ENCODE measurements at places on chromosomes 2 and 18.

DNA sequence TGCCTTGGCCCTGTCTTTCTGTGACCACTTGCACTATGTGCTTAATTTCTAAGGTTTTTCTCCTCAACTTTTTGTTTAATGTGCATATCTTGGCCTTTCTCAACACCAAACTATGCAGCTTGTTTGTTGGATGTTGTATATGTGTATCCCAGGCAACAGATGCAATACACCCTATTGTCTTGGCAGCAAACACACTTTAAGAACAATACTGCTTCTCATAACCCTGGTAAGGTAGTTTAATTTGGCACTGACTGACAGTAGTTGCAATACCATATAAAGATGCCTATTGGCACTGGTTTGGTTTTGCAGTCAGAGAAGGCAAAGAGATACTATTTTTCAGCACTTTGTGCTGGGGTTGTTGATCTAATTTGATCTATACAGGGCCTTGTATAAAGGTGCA is 360.7 kb upstream of the CWC22 start:
- peak; percentile 53 for DNase-seq

DNA sequence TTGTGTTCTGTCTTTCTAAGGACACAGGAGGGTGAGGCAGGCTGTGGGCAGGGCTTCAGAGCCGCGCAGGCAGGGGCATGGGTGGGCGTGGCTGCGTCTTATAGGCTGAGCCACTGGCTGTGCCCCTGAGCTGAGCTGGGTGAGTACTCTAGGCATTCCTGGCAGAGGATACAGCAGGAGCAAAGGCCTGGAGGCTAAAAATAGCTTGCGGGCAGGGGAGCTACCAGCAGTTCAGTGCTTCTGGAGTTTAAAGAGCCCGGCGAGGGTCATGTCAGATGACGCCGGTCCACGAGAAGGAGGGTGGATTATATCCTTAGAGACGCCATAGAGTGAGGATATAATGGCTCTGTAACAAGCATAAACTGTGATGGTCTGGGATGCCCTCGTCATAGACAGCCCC is 31.5 kb upstream of the PDIA6 start:
- peak; percentile 55 for DNase-seq

DNA sequence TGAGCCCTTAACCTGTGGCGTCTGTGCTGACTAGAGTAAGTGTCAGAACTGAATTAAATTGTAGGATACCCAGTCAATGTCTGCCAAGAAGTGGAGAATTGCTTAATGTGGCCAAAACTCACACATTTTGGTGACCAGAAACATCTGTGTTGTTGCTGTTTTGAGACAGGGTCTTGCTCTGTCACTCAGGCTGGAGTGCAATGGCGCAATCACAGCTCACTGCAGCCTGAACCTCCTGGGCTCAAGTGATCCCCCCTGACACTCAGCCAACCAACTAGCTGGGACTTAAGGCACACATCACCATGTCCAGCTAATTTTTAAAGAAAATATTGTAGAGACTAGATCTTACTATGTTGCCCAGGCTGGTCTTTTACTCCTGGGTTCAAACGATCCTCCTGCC is 34.4 kb upstream of the RTN4 start:
- no peak for DNase-seq

DNA sequence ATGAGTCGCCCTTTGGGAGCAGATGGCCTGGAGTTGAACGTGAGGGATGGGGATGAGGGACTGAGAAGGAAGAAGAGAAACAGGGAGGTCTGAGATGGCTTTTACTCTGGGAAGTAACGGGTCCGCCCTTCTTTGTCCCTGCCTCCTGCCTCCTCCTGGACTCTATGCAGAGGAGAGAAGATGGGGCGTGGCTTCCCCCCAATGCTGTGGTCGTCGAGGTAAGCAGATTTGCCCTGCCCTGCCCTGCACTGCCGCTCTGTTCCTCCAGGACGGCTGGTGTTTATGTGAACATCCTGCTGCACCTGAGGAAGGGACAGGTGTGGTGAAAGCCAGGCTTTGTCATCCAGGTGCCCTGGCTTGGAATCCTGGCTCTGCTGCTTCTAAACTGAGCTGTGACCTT is 13.5 kb upstream of the NTSR2 start:
- no peak for DNase-seq

DNA sequence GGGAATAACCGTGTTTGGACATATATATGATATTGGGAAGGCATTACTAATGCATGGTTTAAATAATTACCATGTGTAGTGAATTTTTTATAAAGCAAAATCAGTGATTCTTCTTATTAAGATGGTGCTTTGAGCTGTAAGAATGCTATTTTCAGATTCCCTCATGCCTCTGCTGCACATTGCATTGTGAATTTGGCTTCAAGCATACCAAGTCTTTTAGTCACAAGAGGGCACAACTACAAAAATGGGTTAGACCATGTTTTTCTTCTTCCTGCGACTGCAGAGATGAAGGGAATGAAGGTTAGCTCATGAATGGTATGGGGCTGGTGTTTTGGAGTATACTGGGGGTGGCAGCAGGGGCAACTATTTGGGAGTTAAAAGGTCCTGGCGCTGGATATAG is 320.1 kb downstream of the SLC4A3 start:
- DNase-seq = no peak

GRCh38 chr2:192700934-192701333 is 506.2 kb upstream of the TMEFF2 start:
- no peak for DNase-seq

GRCh38 chr2:9498210-9498609 is 23.9 kb downstream of the IAH1 start:
- no peak for DNase-seq

GRCh38 chr2:20452551-20452950 is 5.7 kb downstream of the RHOB start:
- no peak for DNase-seq

DNA sequence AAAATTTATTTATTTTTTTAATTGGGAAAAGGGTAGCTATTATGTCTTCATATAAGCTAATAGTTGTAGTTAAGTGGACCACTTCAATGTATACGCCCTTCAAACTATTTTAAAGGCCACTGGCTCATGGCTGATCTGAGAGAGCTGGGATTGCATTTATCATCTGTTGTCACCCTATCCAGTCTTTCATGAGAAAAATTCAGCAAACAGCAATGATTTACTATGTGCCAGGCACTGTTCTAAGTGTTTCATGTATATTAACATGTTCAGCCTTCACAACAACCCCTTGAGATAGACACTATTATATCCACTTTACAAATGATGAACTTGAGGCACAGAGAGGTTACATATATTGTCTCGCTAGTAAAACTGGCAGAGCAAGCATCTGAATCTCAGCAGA is 66.1 kb upstream of the ZNF397 start:
- no peak for DNase-seq

GRCh38 chr2:160278879-160279177 is 78.8 kb upstream of the ITGB6 start:
- DNase-seq = no peak

DNA sequence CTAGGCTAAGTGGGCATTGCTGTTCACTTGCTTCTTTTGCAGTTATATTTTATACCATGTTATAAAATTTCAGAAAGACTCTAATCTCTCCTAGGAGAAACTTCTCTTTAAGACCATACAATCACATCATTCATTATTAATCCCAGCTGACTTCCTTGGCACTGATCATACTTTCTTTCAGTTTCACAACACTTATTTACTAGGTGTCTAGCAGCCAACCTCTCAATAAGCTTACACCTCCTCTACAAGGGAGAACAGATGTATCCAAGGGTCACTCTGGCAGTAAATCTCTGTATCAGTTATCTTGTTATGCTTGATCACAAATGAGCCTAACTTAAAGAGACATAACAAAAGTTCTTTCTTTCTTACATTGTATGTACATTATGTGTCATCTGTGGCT is 69.8 kb upstream of the EPB41L5 start:
- no peak for DNase-seq

- DNase-seq = no peak
These were observed 409.1 kb downstream of the CPS1 start for GRCh38 chr2:210965472-210965871.

GRCh38 chr18:46482831-46483230 is 174.2 kb downstream of the LOXHD1 start:
- DNase-seq = no peak

- no peak for DNase-seq
These were observed 334.6 kb downstream of the ARL6IP6 start for GRCh38 chr2:153052807-153053559.

- no peak for DNase-seq
These were observed 47.2 kb downstream of the METTL8 start for GRCh38 chr2:171386627-171387026.

DNA sequence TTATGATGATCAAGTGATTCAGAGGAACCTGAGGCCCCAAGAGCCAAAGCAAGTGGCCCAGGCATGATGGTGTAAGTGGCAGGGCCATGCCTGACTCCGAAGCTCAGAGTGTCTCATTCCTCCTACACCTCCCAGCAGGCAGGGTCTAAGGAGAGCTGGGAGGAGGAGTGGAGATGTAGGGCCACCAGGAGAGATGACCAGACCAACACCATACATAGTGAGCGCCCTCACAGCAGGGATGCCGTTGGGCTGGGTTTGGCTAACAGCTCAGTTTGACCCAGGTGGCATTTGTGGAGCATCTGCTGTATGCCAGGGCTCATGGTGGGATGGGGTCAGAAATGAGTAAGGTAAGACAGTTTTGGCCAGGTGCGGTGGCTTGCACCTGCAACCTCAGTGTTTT is 80.7 kb downstream of the MARCO start:
- DNase-seq = no peak

GRCh38 chr2:212242724-212243123 is 295.9 kb downstream of the ERBB4 start:
- no peak for DNase-seq

DNA sequence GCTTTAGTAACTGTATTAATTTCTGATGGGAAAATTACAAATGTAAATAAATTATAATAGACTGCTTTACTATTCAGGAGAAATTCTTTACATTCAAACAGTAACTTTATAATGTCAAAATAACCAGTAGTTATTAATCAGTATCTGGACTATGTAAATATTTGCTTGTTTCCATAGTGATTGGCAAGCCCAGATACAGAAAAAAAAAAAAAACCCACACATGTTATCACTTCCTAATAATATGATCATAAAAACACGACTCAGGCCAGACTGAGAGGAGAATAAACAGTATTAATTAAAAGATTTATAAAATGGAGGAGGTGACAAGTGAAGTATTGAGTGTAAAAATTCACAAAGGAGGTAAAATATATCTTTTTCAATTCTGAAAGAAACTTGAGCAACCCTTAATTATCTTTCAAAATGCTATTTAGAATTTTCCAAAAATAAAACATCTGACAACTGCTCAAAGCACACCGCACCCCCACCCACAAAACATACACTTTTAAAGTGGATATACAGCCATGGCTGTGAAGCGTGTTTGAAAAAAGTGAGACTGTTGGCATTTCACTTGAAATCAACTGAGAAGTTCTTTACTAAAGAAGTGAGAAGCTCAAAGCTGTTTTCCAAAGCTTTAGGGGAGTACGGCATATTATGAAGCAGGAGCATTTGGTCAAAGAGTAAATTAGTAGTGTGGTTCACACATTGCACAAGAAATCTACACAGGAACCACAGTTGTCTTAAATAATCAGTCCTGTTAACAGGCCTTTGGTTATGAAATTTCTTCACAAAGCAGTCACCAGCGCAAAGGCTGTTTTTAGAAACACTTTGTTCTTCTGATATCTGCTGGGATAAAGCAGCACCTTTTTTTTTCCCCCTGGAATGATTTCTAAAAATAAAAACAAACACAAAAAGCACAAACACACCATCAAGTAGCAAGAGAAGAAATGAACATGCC is 475.8 kb downstream of the TXNL1 start:
- DNase-seq = peak; percentile 75

DNA sequence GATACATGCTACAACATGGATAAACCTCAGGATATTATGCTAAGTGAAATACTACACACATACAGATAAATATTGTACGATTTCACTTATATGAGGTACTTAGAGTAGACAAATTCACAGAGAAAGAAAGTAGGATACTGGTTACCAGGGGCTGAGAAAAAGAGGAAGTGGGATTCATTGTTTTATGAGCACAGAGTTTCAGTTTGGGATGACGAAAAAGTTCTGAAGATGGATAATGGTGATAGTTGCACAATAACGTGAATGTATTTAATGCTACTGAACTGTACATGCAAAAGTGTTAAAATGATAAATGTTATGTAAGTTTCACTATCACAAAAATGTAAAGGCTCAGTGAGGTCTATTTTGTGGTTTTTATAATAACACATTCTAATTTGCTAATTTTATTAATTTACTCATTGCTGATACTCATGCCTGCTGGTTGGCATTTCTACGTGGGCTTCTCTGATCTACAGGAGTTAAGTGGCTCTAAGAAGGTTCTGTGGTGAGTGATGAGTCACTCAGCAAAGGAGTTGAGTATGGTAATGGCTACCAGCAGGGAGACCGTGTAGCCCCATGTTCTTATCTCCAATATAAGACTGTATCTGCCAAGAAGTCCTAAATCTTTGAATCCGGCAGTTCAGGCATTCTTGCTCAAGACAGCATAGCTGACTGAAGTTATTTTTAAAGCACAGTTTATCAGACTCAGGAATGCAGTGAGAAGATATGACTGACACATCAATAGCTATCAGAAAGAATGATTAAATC is 41.1 kb downstream of the UPP2 start:
- DNase-seq = no peak

DNA sequence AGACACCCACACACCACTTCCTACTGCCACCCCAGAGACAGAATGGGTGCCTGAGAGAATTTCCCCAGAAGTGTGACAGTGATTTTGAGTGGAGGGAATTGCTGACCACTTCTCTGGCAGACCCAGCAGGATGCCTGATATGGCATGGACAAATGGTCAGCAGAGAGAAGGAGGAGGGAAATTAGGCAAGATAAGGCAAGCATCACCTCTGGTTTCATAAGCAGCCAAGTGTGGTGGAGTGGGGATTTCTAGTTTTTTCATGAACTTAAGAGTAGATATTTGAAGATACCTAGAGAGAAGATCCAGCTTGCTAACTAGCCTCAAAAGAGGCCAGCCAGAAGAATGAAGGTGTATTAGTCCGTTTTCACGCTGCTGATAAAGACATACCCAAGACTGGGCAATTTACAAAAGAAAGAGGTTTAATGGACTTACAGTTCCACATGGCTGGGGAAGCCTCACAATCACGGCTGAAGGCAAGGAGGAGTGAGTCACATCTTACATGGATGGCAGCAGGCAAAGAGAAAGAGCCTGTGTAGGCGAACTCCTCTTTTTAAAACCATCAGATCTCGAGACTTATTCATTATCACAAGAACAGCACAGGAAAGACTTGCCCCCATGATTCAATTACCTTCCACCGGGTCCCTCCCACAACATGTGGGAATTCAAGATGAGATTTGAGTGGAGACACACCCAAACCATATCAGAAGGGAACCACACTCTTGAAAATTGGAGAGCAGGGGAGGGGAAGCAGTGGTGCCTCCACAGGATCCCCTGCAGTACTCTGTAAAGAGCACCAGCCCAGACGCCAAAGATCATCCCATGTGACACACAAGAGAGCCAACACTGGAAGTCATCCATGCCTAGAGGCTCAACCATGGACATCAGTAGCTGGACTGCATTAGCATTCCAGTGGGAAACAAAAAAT is 64.2 kb downstream of the RBM43 start:
- DNase-seq = no peak
